ENCODE measurements at places on chromosomes 3 and 15. TPM values are rescaled to one million over a fixed set of nuclear protein-coding genes. Genes with fewer than 3 reads are reported as not detected.

Gene EXOSC7
- total RNA-seq, result 43.3 TPM

Gene PLA2G4F
- total RNA-seq, result 0.27 TPM

Gene MYRIP
- total RNA-seq, result 1.5 TPM

Gene GRM7
- 3.9 TPM for total RNA-seq

Data from thoracic aorta (tissue), 2 donors.